Effector CD8-positive, alpha-beta T cell (primary cell): ENCODE measurements at places on chromosomes 2 and 18.

- no peak for DNase-seq
These were observed 1.1 kb upstream of the SP9 start for GRCh38 chr2:174333372-174334277.

DNA sequence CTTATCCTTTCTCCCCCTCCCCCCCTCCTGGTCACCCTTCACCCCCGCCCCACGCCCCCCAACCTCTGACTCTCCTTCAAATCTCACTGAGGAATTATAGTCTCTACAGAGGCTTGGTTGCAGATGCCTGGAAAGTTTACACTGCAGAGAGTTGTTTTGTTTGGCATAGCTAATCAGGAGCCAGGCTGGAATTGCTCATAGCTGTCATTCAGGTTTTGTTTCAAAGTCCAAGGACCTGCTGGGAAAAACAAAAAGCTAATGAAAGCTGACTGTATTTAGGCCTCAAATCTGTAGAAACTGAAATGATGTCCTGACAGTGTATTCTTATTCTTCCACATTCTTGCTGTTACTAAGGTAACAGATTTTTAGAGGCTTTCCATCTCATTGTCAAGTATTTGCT is 22.6 kb downstream of the GREB1L start:
- no peak for DNase-seq

DNA sequence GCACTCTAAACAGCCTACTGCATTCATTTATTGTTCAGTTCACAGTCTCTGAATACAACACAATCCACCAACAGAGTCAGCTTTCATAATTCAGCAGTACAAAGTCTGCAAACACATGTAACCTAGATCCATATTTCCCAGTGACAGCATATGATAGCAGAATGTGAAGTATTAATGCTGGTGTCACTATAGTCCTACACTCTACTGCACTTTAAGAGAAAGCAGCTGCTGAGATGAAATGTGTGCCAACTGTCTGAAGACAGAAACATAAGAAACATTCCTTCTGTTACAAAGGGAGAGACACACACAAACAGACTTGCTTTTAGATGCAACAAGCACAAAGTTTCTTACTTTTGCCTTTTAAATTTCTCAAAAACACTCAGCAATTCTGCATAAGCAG is 441.8 kb downstream of the ZEB2 start:
- DNase-seq, result no peak

DNA sequence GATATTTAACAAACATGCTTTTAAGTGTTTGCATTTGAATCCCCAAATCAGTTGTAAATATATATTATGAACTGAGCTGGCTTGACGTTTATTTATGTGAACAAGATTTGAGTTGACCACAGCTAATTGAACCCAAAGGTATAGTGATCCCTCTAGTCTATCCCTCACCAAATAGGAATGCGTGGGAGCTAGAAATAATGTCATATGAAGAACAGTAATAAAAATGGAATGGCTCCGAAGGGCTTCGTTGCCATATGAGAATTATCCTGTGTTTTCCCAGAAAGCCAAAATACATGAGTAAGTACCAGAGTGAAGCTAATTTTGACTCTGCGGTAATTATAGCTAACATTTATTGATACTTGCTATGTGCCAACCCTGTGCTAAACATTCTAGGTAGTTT is 142.7 kb downstream of the ADCYAP1 start:
- DNase-seq, result no peak

DNA sequence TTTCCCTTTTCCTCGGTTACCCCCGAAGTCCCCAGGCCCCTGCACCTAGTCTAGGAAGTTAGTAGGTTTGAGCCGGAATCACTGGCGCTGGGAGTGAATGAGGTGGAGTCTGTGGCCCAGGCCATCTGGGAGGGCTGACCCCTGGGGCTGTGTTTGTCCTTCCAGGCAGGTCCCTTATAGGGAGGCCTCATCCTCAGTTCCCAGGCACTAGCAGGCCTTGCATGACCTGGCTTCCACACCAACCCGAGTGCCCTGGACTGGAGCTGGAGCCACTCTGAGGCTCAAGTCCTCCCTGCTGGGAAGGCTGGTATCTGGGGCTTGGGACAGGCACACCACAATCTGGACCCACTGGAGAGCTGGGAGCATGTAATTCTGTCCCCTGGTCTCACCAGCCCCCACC is 111.0 kb downstream of the DYSF start:
- DNase-seq, result no peak

- no peak for DNase-seq
These were observed 10.6 kb downstream of the LRP2 start for GRCh38 chr2:169351725-169352124.

- DNase-seq, result no peak
These were observed 2.8 kb upstream of the GPR45 start for GRCh38 chr2:105238664-105239240.

DNA sequence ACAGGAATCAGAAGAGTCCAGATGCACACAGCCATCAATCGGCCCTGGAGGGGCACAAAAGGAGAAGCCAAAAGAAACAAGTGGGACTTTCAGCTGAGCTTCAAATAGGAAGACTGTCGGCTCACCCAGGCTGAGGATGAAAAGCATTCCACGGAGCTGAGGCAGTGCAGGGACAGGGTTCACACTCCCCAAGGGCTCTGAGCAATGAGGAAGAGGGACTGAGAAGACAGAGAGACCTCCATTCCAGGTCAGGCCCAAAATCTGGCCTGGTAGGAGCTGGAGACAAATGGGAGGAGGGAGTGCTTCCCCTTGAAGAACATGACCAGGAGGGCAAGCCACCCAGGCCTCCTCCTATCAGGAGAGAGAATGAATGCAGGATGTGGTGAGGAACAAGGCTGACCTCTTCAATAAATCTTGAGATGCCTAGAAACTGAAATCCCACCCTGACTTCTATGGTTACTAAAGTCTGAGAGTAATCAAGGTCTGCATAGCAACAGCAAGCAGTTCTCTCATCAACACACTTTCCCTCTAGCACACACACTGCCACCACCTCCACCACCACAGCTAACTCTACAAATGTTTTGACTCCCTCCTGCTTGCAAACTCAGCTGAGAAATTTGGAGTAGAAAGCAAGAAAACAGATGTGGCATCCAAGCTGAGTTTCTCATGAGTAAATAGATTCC is 434.4 kb downstream of the TNS1 start:
- no peak for DNase-seq

GRCh38 chr2:189836644-189837043 is 52.4 kb downstream of the PMS1 start:
- no peak for DNase-seq

GRCh38 chr18:2655954-2656236 is 369 bp downstream of the SMCHD1 start:
- DNase-seq, result no peak

GRCh38 chr2:236988690-236989624 is 96.7 kb upstream of the COPS8 start:
- DNase-seq, result no peak

DNA sequence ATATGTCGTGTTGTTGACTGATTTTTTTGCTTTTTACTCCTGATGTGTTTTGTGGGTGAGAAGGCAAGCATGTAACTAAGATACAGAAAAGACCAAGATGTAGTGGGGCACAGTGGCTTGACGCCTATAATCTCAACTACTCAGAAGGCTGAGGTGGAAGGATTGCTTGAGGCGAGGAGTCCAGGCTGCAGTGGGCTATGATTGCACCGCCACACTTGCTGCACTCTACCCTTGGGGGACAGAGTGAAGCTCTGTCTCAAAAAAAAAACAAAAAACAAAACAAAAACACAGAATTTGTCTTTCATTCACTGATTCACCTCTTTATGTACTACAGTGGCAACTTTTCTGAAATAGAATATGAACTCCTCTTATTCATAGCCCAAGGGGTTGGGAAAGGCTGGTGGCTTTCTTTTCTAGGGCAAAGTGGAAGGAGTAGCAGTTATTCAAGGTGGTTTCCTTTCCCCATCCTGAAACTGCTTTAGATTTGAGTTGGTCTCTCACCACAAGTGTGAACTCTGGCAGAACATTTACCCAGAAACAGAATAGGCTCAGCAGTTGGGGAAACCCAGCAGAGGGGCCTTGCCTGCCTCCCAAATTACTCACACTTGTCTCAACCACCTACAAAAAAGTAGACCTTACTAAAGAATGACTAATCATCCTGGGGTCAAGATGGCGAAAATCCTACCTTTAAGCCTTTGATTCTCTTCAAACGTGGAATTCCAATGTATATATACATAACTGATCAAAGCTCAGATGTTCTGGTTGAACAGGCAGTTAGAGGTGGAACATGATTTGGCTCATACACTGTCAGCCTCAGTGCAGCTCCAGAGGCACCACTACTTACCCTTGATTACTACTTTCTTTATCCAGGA is 6.5 kb downstream of the TANK start:
- DNase-seq, result no peak

- DNase-seq, result no peak
These were observed 128.0 kb downstream of the EPHA4 start for GRCh38 chr2:221444106-221444505.

DNA sequence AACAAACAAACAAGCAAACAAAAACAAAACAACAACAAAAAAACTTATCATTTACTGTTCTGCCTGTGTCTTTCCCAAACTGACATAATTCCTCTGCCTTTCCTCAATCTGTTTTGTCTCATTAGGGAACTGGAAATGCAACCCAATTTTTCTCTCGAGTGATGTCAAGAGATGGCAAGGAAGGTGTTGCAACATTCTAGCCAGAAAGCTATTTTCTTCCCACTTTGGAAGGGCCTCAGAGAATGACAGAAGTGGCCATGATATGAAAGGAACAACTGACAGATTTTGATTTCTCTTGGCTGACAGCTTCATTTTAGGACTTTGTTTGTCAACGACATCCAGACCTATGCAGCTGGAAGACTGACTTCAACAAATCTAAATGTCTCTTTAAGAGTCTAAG is 24.7 kb downstream of the RND3 start:
- DNase-seq, result no peak

DNA sequence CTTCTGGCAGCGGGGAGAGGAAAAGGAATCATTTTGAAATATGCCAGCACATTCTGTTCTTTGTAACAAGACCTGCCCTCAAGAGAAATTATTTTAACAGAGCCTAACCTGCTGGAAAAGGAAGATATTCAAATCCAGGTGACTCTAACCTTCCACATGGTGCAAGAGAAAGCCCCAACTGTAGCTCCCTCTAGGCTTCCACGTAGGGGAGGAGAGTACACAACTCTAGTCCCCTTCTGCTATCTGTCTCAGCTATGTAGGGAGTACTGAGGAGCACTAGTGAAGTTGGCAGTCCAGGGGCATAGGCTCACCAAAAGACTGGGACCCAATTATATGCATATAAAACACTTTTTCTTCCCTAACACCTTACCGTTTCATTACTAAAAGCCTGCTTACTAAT is 82.2 kb upstream of the SIX3 start:
- no peak for DNase-seq

- no peak for DNase-seq
These were observed 13.9 kb downstream of the TMEM17 start for GRCh38 chr2:62492048-62492447.

DNA sequence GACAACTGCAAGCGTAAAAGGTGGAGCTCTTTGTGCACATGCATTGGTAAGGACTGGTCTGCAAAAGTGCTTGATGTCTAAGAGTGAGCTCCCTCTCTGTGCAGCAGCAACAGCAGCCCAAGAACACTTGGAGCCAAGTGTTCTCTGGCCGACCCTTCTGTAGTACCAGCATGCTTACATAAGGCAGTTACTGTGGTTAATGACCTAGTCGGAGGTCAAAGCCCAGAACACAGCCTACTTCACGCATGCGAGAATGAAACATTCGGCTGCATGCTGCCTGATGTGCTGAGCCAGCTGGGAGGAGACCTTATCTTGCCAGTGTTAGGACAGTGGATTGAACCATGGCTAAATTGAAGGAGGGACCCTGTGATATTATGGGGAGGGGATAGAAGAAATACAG is 21.3 kb downstream of the NCAPH start:
- DNase-seq, result no peak

DNA sequence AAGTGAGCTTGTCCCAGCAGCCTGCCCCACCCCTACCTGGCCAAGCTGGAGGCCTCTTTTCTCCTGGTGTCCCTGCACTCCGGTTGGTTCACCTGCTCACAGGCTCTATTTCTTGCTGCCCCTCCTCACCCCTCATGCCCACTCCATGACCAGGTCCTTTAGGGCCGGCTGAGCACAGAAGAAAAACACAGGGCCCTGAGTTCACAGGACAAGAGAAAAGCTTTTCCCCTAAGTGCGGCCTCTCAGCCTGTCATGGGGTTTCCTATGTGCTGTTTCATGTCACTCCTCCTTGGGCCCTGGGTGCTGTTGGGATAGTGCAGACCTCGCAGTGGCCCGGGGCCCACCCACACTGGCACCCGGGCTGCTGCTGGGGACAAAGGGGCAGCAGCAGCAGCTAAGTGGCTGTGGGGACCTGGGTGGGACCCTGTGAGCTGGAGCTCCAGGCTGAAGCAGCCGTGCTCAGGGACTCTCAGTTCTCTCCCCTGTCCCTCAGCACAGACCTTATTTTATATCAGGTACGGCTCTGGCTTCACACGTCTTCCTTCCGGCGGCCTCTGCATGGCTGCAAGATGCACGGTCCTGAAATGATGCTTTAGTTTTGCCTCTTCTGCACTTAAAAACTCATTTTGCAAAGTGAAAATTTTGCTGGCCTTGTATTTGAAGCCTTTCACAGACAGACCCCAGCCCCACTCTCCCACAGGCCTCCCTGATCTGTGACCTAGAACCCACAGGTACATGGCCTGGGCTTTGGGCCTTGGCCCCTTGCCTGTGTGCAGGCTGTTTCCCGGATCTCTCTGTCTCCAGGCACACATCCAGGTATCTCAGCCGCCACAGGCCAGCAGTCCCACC is 71.8 kb downstream of the SH3RF3 start:
- no peak for DNase-seq

DNA sequence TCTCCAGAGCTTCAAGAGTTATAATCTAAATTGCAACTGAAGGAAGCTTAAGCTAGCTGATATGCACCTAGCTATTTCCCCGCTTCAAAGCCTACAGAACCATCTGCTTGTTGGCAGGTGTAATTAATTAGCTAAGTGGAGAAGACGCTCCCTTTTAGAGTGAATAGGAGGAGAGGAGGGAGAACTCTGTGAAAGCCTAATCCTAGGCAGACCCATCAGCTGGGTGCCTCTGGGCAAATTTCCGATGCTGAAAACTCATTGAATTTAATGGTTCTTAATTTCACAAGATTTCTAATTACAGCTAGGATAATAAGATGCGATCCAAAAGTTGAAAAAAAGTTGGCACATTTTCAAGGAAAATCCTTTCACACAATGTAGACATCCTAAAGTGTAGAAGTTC is 735.9 kb downstream of the ERBB4 start:
- DNase-seq, result no peak

GRCh38 chr2:229445019-229445418 is 173.9 kb upstream of the PID1 start:
- DNase-seq, result no peak
